Glutamatergic neuron (in vitro differentiated cells): ENCODE measurements at places on chromosomes 7 and 10. TPM values are rescaled to one million over a fixed set of nuclear protein-coding genes. Genes with fewer than 3 reads are reported as not detected.
A peak's percentile ranks its signal among the peaks of the same experiment; 100 is the strongest.

TWNK gene
- 10.1 TPM for total RNA-seq

C7orf57 gene
- not detected for total RNA-seq

DEPP1 gene
- 13.6 TPM for total RNA-seq

GTF2IRD2 gene
- total RNA-seq = 9.3 TPM

STEAP1B gene
- not detected for total RNA-seq

MORN4 gene
- 31.4 TPM for total RNA-seq

ELAPOR2 gene
- total RNA-seq = 122 TPM

CCDC172 gene
- not detected for total RNA-seq

PAXIP1 gene
- total RNA-seq = 13.8 TPM

IKZF1 gene
- total RNA-seq = 1.1 TPM

RSPH10B gene
- not detected for total RNA-seq

HABP2 gene
- not detected for total RNA-seq

DGKI gene
- 19.4 TPM for total RNA-seq

DNA sequence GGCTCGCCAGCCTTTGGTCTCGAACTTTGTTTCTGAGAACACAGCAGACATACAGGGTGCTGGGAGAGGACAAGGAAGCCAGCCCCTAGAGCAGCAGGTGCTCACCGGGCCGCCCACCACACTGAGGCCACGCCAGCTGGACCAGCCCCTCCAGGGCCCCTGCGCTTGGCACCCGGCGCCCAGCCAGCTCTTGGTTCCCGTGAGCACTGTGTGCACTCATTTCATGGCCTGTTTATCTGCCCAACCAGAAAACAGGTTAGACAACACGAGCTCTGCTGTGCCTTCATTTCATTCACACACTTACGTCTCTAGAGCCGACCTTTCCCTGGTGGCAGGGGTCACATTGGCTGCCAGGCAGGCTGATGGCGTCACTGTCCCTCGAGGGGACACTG lies 104.0 kb downstream of the CYTH3 start:
- DNase-seq = no peak

GRCh38 chr10:119398996-119399395 lies 143.5 kb downstream of the RGS10 start:
- no peak for DNase-seq

DNA sequence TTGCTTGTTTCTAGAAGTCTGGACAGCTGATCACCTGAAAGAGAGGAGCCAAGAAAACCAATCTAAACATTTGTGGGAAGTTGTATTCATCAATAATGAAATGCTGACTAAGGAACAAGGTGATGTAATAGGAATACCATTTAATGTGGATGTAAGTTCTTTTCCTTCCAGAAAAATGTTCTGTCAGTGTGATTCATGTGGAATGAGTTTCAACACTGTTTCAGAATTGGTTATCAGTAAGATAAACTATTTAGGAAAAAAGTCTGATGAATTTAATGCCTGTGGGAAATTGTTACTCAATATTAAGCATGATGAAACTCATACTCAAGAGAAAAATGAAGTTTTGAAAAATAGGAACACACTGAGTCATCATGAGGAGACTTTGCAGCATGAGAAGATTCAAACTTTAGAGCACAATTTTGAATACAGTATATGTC lies 39.8 kb upstream of the ZNF37A start:
- no peak for DNase-seq

GRCh38 chr10:60797200-60797599 lies 18.9 kb downstream of the CDK1 start:
- DNase-seq = no peak

GRCh38 chr10:115091161-115091560 lies 2.0 kb upstream of the ATRNL1 start:
- DNase-seq = no peak

GRCh38 chr10:3896161-3896560 lies 111.2 kb upstream of the KLF6 start:
- no peak for DNase-seq

- DNase-seq = peak; percentile 77
These were observed 80.7 kb upstream of the SEC61G start for GRCh38 chr7:54839575-54840213.

DNA sequence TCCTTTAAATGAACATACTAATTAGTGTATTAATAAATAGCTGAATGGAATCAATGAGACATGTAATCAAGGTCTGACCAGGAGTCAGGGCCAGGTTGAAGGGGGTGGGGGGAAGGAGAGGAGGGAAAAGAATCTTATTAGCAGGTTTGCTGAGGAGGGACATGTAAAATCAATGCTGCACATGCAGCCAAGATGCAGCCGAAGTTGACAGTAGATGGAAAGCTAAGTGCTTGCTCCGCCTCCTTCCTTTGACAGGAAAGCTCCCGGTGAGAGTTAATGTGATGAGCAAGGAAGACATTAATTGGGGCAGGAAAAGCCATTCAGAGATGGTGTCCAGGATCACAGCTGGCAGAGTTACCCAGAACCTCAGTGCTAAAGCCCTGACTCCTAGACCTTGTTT lies 24.4 kb downstream of the PLXNA4 start:
- DNase-seq = no peak

- DNase-seq = no peak
These were observed 98.4 kb downstream of the VOPP1 start for GRCh38 chr7:55473932-55474331.

DNA sequence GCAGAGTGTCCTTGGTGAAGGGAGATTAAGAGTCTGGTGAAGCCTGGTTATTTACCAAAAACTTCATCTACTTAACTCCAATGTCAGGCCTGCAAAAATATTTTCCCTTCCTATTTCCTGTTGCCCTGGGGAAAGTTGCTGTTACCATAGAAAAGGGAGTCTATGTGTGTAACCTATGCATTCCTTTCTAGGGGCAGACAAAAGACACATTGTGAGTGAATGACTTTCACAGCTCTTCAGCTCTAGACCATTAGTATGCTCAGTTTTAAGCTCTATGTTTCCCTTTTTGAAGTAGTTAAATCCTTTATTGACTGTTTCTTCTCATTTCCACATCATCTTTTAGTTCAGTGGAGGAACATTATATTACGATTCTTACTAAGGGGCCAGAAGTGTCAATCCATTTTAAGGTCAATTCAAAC lies 45.6 kb upstream of the SGCE start:
- no peak for DNase-seq

GRCh38 chr7:49389871-49390479 lies 383.5 kb upstream of the VWC2 start:
- no peak for DNase-seq

GRCh38 chr7:101901661-101902491 lies 84.5 kb downstream of the CUX1 start:
- no peak for DNase-seq

DNA sequence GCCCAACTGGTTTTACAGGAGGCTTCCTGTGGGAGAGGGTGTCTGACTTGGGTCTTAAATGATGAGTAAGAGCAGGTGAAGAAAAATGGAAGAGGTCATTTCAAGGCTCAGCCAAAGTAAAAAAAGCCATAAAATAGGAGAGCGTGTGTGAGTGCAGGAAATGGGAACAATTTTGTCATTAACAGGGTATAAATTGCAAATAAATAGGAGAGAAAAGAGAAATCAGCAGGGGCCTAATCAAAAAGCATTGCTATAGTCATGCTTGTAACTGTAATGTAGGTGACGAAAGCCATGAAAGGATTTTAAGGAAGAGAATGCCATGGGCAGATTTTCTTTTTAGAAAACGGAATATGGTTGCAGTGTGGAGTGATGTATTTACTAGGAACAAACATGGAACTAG lies 15.7 kb upstream of the SEMA3A start:
- DNase-seq = no peak

GRCh38 chr10:129936266-129936922 lies 27.7 kb downstream of the EBF3 start:
- peak; percentile 18 for DNase-seq

DNA sequence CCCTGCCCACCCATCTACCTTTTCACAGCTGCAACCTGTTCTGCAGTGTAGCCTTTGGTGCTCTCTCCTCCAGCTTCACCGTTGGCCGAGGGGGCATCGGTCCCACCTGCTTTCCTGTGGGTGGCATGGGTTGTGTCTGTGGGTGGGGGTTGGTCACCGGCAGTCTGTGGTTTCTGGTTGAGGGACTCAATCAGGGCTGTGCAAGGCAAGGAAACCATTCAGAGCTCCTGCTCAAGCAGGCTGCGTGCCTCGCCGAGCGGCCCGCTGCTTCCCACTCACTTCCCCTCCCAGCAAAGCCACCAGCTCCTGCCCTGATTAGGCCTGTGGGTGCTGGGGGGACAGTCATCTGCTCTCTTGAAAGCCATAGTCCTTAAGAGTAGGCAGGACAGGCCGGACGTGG lies 9.8 kb downstream of the DNAJB12 start:
- no peak for DNase-seq

DNA sequence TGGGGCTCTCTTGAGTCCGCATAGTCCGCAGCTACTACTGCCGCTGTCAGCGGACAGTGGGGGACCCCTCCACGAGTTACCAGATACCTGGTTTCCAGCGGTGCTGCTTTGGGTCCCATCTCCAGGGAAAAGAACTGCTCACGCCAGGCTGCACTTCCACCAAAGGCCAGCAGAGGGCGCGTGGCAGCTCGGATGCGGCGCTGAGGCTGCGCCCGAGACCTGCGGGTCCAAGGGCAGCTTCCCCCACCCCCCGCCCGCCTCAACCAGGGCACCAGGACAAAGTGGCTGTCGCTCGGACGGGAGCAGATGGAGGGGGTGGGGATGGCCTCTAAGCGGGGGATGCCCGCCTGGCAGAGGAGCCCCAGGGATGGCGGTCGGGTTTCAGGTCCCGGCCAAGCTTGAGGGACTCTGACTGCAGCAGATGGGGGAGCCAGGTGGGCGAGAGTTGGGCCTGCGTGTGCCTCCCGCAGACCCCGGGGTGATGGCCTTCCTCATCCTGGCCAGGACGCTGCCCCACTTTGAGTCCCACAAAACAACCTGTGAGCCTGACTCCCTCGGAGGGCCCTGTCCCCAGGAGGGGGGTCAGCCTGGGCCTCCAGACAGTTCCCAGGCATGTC lies 23.8 kb upstream of the ZNF735 start:
- no peak for DNase-seq

DNA sequence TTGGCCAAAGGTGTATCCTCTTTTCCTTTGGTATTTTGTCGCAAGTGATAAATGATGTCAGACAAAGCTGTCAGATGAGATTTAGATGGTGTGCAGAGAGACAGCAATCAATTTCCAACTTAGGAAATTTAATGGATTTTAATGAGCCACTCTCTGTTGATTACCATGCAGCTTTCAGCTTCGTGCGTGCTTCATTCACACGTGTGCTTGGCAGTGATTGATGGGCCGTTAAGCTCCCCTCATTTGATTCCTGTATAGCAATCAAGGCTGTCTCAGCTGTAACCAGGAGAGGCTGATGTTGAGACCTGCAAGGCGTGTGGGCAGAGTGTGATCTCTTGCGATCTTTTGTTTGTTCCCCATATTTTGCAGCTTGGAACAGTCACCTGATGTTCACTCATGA lies 439.6 kb downstream of the CALN1 start:
- no peak for DNase-seq

GRCh38 chr10:119136084-119136483 lies 29.4 kb downstream of the SFXN4 start:
- no peak for DNase-seq

DNA sequence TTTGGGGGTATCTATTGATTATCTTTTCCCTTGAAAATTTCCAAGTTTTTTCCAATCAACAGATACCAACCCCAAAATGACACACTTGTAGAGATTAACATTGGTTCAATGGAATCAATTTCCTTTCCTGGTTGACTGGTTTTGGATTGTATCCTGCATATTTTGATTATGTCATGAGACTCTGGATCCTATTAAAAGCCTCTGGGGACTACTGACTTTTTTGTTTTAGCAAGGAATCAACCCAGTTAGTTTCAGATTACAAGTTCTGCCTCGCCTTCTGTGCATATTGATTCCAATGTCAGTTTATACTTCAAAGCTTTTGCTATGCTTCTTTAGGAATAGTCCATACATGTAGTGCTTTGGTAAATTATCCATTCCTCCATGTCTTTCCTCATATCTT lies 29.2 kb downstream of the COPG2 start:
- DNase-seq = no peak

GRCh38 chr10:75234683-75235374 lies 928 bp downstream of the COMTD1 start:
- DNase-seq = peak; percentile 62

GRCh38 chr10:121613456-121613855 lies 15.2 kb upstream of the FGFR2 start:
- DNase-seq = no peak

- peak; percentile 85 for DNase-seq
These were observed 8.5 kb downstream of the DDX56 start for GRCh38 chr7:44565097-44565794.

DNA sequence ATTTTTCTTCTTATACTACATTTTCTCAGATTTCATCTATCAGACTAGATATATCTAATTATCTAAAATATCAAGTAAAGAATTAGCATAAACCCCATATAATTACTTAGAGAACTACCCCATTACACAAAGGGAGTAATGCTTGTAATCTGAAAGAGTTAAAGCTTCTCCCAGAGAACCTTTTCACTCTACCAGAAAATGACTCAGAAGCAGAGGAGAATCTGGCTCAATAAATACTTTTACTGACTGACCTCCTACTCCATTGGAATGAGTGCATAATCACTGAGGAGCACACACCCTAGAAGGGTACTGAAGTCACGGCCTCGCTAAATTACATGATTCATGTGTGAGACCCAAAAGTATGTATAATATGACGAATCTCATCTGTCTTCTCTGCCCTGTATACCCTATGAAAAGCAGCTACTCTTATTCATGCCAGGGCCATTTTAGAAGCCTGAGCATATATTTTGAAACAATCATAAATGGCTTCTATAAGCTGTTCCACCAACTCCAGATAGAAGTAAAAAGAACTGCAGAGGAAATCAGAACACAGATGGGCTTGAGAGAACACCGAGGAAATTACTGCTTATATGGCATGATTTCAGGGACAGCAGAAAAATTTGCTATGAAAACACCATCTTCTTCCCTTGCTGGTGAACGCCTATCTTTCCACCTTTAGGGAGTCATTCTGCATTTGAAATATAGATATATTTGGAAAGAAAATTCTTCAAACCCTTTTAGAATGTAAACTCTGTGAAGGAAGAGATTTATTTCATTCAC lies 32.7 kb downstream of the DNMBP start:
- DNase-seq = no peak

DNA sequence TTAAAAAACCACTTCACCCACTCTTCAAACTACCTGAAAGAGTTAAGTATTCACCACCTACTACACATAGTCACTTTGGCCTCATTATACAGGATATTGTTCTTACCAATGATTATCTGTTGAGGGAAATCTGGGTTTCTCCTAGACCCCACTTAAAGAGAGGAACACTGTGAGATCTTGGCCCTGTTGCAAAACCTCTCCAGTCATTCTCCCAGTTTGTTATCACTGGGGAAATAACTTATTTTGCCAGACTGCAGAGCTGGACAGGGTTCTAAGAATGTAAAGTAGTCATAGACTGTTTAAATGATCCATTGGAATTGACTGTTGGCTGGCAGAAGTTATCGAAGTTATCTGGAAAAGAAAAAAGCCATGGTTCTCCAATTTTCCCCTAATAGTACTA lies 143.8 kb downstream of the HGF start:
- no peak for DNase-seq
